Ovary (tissue), 10 donors: ENCODE measurements at places on chromosomes 3 and 15. TPM values are rescaled to one million over a fixed set of nuclear protein-coding genes. Genes with fewer than 3 reads are reported as not detected.

GRCh38 chr3:124787476-124788195, 57.4 kb downstream of the UMPS start:
- DNase-seq = no peak

DNA sequence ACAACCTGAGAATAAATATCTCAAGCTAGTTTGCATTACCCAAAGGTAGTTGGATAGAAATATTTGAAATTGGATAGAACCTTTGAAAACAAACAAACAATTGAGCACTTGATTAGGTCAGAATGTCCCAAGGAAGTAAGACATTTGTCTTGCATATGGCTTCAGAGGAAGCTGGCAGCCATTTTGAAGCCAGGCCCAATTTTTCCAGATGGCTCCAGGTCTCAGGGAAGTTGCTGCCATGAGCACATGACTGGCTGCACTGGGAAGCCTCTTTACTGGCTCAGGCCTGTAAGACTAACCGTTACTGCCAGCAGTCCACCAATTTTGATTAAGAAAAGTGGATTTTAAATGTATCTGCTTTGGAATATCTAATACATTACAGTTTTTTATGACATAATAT, 448.9 kb upstream of the DPH6 start:
- no peak for DNase-seq

DNA sequence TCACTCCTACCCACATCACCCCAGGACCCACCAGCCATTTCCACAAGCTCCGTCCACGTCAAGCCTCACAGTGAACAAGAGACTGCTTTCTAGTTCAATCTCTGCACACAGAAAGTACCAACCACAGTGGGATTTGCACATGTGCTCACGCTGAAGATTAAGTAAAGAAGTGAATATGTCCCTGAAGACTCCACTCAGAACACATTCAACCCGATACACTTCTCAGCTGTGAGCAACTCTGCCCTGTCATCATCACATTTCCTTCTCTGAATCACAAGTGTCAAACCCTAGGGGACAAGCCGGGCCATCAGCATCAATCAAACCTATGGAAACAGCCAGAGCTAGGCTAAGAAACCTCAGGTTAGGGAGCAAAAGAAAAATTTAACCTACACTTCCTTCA, 1.9 kb downstream of the STIMATE start:
- DNase-seq = no peak

DNA sequence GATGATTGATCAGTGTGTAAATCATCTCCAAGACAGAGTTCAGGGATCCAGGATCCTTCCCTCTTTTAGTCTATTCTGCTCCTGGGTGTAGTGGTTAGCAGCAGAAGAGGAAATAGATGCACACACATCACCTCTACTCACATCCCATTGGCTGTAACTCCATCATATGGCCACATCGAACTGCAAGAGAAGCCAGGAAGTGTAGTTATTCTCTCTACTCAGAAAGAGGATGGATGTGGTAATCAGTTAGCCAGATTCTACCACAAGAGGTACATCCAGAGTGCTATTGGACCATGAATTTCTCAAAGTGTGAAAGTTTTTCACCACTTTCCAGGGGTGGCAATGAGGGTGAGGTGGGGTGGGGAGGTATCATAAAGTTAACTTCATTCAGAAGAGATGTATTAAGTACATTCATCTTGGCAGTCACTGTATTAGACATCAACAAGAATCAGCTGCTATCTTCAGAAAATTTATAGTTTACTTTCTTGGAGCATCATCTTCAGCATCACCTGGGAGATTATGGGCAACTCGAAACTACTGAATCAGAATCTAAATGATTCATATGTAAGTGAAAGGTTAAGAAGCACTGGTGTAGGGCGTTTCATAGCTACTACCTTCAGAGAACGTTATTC, 60.6 kb upstream of the GAP43 start:
- no peak for DNase-seq

- no peak for DNase-seq
These were observed 48.4 kb downstream of the KLF13 start for GRCh38 chr15:31374986-31375385.

- DNase-seq = no peak
These were observed 49.7 kb downstream of the TMEM39A start for GRCh38 chr3:119413603-119414280.

CHRM5 gene
- not detected for total RNA-seq
